ENCODE measurements at places on chromosomes 4 and X.

GRCh38 chr4:141630854-141631253 lies 5.5 kb upstream of the IL15 start:
- no peak for DNase-seq

- DNase-seq: no peak
Measured at GRCh38 chrX:31808357-31808756, 736.5 kb upstream of the FTHL17 start.

DNA sequence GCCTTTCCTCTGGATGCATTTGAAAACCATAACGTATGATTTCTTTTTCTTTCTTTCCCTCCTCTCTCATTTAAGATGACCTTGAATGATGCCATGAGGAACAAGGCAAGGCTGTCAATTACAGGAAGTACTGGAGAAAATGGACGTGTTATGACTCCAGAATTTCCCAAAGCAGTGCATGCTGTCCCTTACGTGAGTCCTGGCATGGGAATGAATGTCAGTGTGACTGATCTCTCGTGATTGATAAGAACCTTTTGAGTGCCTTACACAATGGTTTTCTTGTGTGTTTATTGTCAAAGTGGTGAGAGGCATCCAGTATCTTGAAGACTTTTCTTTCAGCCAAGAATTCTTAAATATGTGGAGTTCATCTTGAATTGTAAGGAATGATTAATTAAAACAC lies 142.8 kb downstream of the GRIA2 start:
- DNase-seq: no peak

GRCh38 chrX:2387614-2388239 lies 113.0 kb downstream of the DHRSX start:
- DNase-seq: no peak

GRCh38 chr4:170008371-170008770 lies 17.8 kb downstream of the MFAP3L start:
- DNase-seq: no peak

Data from breast epithelium (tissue), 4 donors.